A549 (cell line): ENCODE measurements at places on chromosomes 5 and 9.

GRCh38 chr5:152188251-152188650, 216.8 kb downstream of the NMUR2 start:
- DNase-seq, result no peak

DNA sequence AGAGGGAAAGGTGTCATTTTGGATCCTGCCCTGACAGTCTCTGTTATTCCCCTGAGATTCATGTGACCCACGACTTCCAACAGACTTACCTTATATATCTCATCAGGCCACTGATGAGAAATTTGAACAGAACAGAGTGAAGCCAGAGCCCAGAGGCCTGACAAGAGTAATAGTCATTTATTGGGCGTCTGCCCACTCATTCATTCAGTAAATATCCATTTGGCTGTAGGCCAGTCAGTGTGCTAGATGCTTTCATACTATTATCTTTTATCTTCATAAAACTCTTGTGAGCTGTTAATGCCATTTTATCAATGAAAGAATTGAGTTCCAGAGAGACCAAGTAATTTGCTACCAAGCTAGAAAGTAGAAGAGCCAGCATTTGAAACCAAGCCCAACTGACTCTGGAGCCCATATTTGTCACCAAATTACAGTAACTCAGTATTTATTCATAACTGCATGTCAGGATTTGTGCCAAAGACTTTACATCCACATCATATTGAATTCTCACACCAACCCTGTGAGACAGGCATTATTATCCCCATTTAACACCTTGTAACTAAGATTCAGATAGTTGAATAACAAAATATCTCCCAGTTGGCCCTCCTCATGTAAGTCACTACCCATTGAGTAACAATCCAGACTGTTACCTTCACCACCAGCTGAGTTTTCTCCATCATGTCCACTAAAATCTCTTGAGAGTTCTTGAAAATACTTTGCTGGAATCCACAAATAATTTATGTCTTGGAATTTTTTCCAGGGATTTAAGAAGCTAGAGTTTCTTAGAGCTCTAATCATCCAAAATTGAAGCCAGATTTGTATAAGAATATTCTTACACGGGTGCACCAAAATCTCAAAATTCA, 2.5 kb downstream of the PTPDC1 start:
- no peak for DNase-seq

GRCh38 chr9:106885451-106885850, 22.5 kb downstream of the ZNF462 start:
- DNase-seq, result peak; percentile 67

DNA sequence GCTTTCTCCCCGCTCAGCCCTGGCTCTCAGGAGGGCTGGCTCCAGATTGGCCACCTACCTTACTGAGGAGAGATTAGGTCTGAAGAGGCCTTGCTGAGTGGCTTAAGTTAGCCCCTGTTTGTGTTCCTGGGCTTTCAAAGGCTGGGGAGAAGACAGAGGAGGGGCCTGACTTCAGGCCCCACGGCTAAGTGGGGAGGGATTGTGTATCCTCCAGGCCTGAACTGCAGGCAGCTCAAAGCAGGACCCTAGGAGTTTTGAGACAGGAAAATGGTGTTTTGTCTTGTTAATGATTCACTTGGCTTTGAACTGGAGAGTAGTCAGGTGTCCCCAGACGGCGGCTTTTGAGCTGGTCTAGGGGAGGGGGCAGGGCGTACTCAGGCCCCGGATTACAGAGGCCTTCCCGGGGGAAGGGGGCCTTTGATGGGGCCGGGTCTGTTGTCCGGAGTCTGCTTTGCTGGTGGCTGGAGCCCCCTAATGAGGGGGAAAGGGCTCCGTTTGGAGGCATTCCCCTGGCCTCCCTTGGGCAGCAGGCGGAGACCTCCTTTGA, 162.0 kb upstream of the SMIM23 start:
- DNase-seq, result no peak

- DNase-seq, result peak; percentile 18
Observed at GRCh38 chr9:34929506-34930102, 28.5 kb upstream of the PHF24 start.

DNA sequence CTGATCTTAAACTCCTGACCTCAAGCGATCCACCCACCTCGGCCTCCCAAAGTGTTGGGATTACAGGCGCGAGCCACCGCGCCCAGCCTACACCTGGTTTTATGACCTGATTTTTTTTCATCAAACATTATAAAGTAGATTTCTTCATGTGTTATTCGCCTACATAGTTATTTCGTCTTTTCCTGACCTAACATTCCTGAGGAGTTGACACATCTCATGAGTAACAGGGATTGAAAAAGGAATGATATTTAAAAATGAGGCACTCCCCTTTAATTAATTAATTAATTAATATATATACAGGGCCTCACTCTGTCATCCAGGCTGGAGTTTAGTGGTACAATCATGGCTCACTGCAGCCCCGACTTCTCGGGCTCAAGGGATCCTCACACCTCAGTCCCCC, 20.2 kb upstream of the MTMR12 start:
- no peak for DNase-seq

DNA sequence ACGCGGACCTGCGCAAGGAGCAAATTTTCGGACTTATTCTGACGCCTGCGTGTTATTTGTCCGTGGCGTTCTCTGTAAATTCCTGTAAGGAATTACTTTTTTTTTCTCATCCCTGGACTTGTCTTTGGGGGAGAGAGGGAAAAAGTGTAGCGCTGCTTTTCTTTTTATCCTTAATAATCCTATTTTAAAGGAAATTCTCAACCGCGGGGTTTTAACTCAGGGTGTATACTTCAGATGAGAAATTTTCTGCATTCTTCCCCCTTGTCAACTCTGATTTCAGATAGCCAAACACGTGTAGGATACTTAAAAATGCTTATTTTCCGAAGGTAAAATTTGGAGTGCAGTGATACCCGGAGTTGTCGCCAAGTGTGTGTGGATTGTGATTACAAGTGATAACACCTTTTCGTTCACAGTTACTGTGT, 853 bp downstream of the DCP2 start:
- DNase-seq, result no peak

- DNase-seq, result peak; percentile 69
Observed at GRCh38 chr5:14267991-14268708, 125.0 kb downstream of the TRIO start.

DNA sequence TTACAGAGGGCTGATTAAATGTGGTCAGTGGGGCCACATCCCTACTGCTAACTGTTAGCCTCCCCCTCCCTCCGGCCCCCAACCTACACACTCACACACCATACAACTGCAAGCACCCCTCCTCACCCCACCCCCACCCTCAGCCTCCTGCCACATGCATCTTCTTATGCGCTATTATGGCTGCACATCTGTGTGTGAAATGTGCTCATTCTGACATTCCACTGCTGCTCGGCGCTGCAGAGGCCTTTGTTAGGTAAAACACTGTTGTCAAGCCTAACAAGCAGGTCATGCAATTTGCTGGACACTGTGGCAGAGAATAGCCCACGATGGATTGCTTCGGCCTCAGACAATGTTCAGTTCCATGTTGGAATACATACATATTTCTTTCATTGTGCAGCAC, 173.6 kb downstream of the NR2F1-AS1 start:
- no peak for DNase-seq

DNA sequence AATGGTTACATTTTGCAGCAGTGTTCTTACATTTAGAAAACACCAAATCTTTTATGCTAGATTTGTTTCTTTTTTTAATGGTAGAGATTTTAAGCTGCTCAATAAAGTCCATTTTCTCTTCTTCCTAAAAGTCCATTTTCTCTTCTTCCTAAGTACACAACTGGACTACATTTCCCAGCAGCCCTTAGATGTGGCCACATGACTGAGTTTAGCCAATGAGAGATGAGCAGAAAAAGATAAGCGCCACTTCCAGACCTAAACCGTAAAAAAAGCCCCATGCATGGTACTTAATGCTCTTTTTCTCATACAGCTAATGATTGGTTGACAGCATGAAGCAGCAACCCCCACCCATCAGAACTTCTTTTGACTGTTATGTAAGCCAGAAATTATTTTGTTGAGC, 206.7 kb downstream of the FAM114A2 start:
- DNase-seq, result peak; percentile 62

DNA sequence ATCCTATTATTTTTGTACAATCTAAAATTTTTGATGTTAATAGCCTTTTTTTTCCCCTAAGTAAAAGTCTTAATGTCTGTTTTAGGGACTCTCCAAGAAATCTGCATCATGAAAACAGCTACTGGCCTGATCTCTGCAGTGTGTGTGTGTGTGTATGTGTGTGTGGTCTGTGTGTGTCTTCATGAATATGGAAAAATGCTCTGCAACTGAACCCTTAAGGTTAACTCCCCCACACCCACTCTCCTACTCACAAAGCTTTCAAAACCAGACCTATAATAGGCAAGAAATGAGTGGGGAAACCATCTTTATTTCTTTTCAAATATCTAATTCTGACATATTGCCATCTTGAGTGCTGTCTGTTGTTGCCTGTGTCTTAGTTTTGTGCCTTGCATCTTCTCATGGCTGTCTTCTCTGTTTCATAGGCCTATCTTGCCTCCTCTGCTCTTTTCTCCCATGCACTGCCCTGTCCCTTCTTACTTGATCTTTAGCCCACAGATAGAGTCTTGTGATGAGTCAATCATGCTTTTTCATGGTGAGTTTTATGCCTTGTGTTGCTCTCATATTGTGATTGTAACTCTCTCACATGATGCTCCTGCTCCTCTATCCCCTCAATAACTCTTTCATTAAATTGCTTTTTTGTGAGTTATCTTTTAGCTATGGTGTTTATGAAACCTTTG, 68.3 kb downstream of the CHSY3 start:
- DNase-seq, result no peak

DNA sequence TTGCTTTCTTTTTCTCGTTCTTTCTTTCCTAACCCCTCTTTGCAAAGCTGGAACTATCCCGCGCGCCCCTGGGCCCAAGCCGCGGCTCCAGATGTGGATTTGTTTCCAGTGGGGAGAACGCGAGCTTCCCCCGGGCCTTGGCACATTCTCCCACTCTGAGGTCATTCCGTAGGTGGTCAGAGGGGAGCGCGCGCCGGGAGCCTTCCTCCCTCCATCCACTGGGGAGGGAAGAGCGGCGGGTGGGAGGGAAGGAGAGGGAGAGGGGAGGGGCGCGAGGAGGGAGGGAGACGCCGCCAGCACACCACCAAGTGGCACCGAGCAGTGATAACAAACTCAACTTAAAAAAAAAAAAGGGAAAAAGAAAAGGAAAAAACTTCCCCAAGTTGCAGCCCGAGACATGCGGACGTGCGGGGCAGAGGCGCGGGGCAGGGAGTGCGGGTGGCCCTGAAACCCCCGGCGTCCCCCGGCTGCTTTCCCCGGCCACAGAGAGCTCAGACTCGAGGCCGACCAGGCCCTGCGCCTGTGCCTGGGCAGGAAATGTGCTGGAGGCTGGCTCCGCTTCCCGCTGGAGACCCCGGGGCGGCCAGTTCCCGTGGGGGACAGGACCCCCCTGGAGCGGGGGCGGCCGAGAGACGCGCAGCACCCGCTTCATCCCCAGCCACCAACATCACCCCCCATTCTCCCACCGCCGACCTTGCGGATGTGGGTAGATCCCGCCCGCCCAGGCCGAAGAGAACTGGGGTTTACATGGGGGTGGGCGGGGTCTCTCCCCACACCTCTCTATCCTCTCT, 3.1 kb downstream of the IER5L start:
- peak; percentile 92 for DNase-seq

- DNase-seq, result peak; percentile 56
Observed at GRCh38 chr5:42887097-42887496, 75.4 kb upstream of the SELENOP start.

GRCh38 chr5:407801-408268, 35.1 kb upstream of the EXOC3 start:
- DNase-seq, result no peak
